ENCODE measurements at places on chromosomes 2 and 18. TPM values are rescaled to one million over a fixed set of nuclear protein-coding genes. Genes with fewer than 3 reads are reported as not detected.

Gene IL1R1
- total RNA-seq, result 0.21 TPM

Gene BBS5
- 8.4 TPM for total RNA-seq

- no peak for DNase-seq
These were observed 238.9 kb downstream of the FHOD3 start for GRCh38 chr18:36536426-36536825.

DNA sequence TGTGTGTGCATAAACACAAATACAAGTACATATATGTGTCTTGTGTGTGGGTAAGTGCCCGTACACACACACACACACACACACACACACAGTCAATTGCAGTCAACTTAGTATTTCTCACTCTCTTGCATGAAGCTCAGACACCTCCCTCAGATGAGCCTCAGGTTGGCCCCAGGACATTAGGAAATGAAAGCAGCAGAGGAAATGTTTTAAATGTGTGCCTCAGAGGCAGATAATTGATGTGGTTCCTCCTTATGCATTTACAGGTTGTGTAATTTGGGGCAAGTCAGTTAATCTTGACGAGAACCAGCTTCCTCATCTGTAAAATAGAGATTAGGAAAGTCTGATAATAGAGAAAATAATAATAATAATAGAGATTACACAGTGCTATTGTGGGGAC, 814.0 kb upstream of the ID2 start:
- DNase-seq, result no peak

Gene DSC2
- 19.0 TPM for total RNA-seq

DNA sequence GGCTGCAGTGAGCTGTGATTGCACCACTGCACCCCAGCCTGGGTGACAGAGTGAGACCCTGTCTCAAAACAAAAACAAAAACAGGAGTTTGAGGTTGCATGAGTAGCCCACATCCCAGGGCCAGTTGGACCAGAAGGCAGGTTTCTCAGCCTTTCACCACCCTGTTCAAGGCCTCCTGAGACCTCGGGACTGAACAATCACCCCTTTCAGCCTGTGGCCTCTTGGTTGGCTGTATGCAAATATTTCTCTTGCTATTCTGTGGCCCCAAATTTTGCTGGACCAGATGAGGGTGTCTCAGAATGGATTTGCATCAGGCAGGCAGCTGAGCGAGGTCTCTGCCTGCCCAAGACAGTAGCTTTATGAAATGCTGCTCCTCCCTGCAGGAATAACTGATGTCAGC, 56.9 kb downstream of the DPYSL5 start:
- no peak for DNase-seq

- peak; percentile 0 for DNase-seq
These were observed 371 bp downstream of the MDH1B start for GRCh38 chr2:206764673-206765241.

- no peak for DNase-seq
These were observed 43.1 kb downstream of the CPS1 start for GRCh38 chr2:210599476-210599875.

Gene HTR2B
- total RNA-seq, result not detected

DNA sequence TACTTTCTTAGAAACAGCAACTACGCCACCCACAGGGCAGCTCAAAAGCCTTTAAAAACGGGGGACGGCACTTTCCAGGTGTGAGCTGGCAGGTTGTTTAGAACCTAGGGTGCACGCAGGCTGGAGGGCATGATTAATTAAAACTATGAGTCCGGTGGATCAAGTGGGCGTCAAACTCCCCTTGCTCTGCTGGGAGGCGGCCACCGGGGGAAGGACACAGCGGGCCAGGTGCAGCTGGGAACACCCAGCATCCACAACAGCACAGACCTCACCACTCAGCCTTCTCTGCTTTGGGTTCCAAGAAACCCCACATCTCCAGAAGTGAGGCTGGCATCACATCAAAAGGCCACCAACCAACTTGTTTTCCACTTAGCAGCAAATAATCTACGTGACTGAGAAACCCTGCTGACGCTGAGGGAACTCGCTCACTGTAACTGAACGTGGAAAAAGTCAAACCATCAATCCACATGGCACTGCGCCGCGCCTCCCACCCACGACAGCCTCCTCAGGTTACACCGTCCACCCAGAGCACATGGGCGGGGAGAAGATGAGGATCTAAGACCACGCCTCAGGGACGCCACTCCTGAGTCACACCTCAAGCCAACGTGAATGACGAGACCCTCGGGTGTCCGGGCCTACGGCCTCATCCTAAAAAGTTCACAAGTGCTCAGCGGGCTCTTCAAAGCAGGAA, 118.2 kb downstream of the ZNF516 start:
- no peak for DNase-seq

DNA sequence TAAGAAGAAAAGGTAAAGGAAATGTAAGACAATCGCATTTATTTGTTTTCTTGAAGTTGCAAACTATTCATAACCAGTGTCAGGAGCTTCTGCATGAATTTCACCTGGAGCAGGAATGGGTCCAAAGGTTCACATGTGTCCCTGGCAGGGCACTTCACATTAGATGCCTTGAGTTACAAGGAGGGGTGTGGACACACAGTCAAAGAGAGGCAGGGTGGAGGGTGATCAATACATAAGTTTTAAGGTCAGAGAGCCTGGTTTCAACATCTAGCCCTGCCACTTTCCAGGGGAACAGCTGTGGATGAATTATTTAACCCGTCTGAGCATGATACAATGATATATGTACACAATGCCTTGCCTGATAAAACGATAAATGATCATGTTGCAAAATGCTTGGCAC, 321.4 kb downstream of the CYP26B1 start:
- no peak for DNase-seq

Gene IFIH1
- total RNA-seq, result 0.06 TPM

DNA sequence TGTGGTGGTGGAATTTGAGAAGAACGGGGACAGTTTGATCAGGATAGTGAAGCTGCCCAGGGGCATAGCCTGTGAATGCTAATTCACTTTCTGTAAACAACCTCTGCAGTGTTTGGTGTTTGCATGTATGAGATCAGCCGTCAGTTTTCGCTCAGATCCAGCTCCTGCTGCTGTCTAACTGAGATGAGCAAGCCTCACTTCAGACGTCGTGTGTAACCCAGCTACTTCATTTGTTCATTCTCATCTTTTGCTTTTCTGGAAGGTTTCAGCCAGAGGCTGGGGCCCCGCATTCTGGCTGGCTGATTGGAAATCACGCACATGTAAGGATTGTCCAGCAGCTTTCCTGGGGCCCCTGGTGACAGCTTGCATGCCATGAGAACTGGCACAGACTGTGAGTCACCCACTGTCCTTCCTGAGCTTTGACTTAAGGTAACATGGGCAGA, 48.9 kb downstream of the LDLRAD4 start:
- no peak for DNase-seq

DNA sequence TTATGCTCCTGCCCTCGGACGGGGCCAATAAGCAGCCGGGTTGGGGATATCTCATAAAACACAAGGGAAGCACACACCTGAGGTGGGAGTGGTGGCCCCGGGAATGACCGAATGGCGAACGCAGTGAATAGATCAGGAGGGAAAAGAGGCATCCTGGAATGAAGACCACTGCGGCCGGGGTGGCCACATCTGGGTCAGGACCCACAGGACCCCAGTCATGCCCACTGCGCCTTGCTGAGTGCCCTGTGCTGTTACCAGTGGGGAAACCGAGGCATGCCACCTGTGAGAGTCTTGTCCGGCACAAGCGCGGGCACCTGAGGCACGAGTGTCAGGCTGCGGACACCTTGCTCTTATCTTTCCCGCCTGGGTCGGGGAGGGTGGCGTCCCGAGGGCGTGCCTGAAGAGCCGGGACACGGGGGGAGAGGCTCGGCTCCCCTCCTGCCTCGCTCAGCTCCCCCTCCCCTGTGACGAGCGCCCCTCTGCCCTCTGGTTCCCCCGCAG, 1.6 kb downstream of the PDCD1 start:
- no peak for DNase-seq

- no peak for DNase-seq
These were observed 49.7 kb downstream of the MTA3 start for GRCh38 chr2:42618116-42618515.

Gene HK2
- total RNA-seq, result 127 TPM

GRCh38 chr2:239884875-239885274, 140.3 kb downstream of the NDUFA10 start:
- no peak for DNase-seq

Gene UGT1A8
- not detected for total RNA-seq

DNA sequence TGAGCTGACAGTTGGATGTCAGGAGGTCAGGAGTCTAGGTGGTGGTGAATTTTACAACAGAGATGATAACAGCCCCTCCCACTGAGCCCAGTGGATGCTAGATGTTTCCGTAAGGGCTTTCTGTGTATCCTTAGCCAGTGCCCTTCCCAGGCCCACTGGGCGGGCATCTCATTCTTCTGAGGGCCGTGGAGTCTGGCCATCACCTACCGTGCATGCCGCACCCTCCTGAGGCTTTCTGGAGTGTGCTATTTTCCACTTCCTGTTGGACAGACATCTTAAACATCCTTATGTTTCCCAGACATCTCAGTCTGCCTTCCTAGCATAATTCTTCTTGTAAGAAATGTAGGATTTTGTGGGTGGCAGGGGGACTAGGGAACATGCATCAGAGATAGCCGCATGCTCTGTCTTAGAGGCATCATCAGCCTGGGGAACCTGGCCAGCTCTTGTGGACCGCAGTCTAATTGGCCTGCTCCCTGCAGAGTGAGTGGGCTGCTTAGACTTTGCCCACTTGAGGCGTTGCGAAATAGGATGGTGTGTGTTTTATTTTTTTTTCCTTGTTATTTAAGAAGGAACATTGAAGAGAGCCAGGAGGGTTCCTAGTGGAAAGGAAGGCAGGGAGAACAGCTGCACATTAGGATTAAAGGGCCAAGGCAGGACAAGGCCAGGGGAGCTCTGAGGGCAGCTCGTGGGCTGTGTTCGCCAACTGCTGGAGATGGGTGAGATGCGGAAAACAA, 135.8 kb downstream of the SH3RF3 start:
- DNase-seq, result peak; percentile 89

Gene CXCR2
- 0.09 TPM for total RNA-seq

GRCh38 chr2:153645599-153645998, 167.0 kb upstream of the RPRM start:
- no peak for DNase-seq

Gene MYCN
- 48.1 TPM for total RNA-seq

GRCh38 chr2:201891676-201892075, 85.3 kb downstream of the CDK15 start:
- DNase-seq, result no peak

DNA sequence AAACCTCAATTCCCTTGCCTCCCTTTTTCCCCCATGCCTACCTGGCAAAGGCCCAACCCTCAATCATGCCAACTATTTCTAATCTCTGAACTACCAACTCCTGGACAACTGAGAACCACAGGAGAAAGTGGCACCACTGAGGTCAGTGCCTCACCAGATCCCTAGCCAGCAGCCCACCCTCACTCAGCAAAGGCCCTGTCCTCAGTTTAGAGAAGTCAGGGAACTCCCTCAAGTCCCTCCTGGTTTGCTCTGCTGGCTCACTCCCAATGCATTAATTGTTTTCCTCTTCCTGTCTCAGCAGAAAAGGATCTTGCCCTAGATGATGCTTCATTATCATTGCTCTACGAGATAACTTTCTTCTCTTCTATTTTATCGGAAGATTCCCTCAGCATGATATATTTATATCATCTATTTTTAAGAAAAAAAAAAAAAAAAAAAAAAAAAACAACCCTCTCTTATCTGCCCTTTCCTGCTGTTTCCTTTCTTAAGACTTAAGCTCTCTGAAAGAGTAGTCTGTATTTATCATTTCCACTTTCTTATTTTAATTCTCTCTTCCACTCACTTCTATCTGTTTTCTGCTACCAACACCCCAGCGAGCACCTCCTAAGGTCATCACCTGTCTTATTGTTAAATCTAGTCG, 22.7 kb upstream of the ZBTB14 start:
- no peak for DNase-seq

- DNase-seq, result no peak
These were observed 65.5 kb downstream of the SPP2 start for GRCh38 chr2:234116010-234116409.

Gene CNGA3
- 0.04 TPM for total RNA-seq

DNA sequence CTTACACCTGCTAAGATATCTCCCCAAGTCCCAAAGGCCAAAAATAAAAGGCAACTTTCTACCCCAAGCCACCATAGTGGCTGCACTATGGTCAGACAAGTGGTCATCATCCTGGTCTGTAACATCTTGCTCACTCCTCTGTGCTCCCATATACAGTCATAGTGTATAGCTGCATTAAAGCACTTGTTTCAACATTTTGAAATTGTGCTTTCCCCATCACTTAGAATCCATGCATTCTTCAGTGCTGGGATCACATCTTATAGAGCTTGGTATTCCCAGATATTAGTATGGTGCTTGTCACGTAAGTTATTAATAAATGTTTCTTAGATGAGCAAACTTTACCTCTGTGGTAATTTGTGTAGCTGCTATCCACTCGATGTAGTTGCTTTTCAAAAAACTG, 40.4 kb upstream of the CDC42EP3 start:
- peak; percentile 39 for DNase-seq

Data from cardiac muscle cell (in vitro differentiated cells and primary cell).